ENCODE measurements at places on chromosomes 11 and 22.

DNA sequence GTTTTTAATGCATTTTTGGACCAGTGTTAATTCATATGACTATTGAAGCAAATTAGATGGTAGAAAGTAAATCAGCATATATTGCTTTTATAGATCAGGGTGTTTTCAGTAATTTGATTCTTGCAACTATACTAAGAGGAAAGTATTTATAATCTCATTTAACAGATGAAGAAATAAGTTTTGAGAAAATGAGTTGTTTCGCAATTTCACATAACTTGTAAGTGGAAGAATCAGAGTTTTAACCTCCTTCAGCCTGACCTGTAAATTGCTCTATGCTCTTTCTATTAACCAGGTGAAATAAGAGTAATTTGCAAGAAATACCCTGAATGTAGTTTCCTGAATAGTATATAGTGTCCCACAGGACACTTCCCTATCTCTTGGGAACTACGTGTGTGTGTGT, 1106.8 kb upstream of the RAG2 start:
- DNase-seq = no peak

DNA sequence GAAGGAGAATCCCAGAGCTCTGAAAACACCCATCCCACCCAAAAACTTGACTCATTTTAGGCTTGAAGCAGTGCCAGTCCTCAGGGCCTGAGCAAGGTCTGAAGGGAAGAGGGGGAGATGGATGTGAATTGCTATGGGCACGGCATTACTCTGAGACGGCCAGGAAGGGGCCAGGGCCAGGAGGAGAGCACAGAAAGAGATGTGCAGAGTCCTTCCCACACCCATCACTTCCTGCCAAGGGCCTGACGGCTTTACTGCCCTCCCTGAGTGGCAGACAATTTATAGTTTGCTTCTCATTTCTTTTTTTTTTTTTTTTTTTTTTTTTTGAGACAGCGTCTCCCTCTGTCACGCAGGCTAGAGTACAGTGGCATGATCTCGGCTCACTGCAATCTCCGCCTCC, 22.5 kb downstream of the TAB1 start:
- no peak for DNase-seq

DNA sequence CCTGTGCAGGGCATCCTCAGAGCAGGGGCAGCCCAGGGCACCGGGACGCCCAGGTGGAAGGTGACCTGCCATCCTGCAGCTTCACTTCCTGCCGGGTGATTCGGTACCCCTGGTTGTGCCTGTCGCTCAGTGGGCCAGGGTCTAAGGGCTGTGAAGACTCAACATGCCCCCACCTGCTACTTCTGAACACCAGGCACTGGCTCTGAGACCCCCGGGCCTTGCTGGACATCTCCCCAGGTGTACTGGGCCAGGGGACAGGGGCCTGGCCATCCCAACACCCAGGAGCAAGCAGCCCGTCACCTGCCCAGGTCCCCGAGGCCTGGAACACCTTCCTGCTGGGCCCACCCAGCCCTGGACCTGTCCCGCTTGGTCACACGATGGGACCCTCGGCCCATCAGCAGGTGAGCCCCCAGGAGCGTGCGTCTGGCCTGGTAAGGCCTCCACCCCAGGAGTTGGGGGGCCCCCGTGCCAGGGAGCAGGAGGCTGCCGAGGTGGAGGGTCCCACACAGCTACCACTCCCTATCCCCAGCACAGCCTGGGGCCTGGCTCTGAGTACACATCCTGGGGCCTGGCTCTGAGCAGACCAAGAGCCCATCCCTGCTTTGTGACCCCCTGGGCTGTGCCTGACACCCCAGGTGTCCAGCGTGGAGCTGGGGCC, 3.9 kb upstream of the MUC5B start:
- no peak for DNase-seq

DNA sequence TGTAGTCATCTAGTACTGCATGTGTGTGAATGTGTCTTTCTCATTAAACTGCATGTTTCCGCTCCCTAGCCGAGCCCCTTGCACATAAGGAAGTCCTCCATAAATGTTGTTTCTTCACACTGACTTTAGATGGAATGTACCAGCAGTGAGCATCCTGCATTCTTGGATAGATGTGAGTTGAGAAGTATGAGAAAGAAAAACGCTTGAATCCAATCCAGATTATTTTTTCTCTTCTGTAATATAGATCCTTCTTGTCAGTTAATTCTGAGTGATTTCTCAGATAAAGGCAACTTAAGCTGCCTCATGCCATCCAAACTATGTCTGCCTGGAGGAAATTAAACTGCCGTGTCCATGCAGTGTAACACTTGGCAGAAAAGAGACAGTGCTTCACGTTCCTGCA, 268.1 kb upstream of the ISX start:
- no peak for DNase-seq

- no peak for DNase-seq
Observed at GRCh38 chr11:86482692-86483091, 108.0 kb downstream of the CCDC81 start.

- DNase-seq = no peak
Observed at GRCh38 chr11:47850337-47850736, 2.2 kb upstream of the NUP160 start.

DNA sequence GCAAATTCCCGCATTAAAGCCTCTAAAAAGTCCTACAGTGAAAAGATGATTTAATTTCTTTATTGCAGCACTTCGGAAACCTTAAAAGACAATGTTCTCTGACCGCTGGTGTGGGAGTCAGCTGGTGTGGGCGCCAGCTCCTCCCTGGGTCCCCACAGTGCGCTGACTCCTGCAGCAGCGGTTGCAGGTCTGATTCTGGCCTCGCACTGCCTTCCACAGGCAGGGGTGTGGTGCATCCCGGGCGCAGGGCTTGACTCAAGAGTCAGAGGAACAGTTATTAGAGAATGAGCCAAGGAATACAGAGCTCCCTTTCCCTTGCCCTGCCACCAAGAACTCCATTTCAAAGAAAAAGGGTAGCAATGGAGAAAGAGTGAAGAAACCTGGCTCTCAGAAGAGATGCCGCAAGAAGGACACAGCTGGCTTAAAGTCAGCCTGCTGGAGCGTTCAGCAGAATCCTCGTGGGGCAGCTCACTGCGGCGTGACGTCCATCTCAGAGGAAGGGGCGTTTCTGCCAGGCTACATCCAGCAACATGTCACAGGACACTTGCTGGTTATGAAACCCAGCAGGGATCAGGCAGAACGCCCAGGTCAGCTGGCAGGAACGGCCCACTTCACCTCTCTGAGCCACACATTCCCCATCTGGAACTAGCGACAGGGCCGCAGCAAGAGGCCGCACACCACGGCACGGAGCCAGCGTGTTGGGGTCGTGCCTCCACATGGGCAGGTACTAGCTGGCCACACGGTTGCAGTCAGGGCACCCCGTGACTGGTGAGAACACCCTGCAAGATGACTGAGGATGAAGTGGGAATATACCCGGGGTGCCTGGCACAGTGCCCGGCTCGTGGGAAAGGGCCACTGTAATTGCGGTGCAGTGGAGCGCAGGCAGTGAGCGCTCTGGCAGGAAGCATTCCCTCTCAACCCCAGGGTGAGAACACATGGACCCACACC, 18.1 kb upstream of the EFCAB6 start:
- no peak for DNase-seq

DNA sequence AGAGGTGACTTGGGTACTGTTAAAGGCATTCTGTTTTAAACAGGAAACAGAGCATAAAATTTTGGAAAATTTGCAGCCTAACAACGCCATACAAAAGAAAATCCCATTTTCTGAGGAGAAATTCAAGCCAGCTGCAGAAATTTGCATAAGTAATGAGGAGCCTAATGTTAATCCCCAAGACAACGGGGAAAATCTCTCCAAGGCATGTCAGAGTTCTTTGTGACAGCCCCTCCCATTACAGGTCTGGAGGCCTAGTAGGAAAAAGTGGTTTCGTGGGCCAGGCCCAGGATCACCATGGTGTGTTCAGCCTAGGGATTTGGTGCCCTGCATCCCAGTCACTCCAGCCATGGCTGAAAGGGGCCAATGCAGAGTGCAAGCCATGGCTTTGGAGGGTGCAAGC, 1333.1 kb upstream of the TENM4 start:
- DNase-seq = no peak

DNA sequence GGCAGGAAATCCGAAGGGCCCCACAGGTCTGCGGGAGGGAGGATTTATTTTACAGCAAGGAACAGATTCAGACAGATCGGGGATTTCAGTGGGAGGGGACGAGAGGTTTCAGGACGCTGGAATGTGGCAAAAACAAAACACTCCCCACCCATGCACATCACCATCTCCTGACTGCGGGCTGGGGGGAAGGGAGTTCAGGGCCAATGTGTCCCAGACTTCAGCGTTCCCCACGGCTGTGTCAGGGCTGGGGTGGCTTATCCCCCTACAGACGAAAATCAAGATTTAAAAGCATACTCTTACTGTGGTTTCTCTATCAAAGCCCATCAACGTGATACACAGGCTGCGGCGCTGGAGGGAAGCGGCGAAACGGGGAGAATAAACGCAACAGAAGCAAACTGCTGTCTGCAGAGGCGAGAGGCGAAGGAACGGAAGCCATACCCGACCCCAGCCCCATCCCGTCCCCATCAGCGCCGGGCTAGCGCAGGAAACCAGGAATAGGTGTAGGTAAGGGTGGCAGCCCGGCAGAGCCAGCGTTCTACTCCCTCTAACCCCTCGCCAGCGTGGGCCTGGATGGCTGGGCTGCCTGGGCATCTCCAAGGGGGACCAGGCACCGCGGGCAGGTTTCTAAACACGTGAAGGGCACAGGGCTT, 2.7 kb downstream of the TENM4 start:
- DNase-seq = no peak

DNA sequence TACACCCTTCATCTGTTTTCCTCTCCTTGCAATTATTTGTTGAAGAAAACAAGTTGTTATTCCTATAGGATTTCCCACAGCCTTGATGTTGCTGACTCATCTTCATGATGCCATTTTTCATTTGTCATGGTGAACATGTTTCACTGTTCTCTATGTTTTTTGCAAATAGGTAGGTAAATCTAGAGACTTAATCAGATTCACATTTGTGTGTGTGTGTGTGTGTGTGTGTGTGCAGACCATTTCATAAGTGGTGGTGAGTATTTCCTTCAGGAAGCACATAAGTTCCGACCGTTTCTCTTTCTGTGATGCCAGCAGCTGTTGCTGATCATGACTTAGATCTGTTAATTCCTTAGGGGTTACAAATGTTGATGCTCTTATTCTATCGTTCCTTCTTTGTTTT, 80.3 kb upstream of the IZUMO1R start:
- no peak for DNase-seq

GRCh38 chr11:126840201-126840886, 160.2 kb downstream of the KIRREL3 start:
- DNase-seq = no peak

DNA sequence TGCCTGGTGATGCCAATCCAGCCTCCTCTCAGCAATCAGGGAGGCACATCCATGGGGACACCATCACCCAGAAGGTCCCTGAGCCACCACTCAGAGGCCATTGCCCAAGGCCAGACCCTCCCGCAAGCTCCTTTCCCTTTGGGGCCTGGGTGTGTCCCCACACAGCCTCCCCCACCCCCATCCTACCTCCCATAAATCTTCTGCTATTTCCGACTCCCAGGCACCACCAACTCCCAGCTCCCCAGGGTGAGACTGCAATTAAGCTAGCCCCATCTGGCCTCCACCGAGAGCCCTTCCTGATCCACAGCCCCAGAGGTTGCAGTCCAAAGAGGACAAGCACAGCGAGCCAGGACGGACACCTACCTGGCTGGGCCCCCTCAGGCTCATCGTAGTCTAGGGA, 6.3 kb downstream of the ARHGAP1 start:
- DNase-seq = no peak

GRCh38 chr11:72683782-72684200, 9.6 kb upstream of the PDE2A start:
- DNase-seq = peak; percentile 49

DNA sequence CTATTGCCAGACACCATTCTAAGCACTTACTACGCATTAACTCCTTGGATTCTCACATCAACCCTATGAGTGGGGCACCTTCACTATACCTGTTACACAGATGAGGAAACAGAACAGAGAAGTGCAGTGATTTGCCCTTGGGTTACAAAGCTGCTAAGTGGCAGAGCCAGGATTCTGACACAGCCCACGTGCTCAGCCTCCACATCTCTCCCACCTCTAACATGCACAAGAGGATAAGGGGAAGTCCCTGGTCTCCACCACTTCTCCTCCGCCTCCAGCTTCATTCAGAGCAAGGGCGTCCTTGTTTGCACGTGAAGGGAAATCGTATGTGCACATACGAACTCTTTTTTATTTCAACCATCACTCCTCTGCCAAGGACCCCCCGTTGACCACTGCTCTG, 53.7 kb downstream of the CDON start:
- DNase-seq = no peak

- DNase-seq = no peak
Observed at GRCh38 chr11:17770917-17771316, 36.3 kb downstream of the KCNC1 start.

DNA sequence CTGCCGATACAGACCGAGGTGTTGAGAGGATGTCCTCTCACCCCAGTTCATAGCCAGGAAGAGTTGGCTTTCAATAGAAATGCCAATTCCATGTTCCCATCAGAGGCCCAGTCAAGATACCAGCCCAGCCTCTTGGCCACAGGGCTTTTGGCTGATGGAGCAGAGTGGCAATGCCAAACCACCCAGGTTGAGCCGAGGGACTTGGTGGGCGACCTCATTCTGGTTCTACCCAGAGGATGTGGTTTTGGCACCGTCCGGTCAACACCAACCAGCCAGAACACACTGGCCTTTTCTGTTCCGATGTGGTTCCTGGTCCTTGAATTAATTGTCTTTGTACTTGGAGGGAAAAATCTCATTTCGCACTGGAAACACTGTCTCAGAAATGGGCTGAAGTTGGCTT, 60.5 kb downstream of the COMMD9 start:
- DNase-seq = no peak

DNA sequence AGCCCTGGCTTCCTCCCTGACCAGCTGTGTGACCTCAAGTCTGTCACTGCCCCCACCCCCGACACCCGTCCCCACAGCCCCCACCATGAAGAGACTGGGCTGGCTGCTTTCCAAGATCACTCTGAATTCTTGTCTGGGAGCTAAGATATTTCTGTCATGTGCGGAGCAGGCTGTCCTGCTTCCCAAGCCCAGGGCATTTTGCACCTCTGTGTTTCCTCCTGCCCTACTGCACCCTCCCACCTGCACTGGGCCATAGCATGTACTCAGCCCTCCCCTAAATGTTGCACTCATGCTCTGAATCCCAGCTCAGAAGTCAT, 30.3 kb upstream of the MYEOV start:
- DNase-seq = no peak

DNA sequence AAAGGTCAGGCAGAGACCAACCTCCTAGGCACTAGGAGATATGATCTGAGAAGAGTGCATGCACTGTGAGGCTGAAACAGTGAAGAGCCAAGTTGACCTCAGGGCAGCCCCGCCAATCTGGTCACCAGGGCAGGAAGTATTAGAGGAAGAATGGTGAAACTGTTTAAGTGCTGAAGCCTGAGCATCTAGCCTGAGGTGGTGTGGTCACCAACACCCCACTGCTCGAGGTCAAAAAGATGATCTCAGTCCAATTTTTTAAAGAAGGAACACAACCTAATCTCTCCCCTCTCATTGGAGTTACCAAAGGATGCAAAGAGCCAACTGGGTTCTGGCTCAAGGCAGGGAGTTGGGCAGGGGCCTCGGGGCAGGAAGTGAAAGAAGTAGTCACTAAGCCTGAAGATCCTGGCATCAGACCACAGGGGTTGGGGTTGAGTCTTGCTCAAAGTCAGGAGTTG, 4.0 kb downstream of the APBB1 start:
- DNase-seq = no peak

GRCh38 chr11:101913656-101914055, 1.2 kb upstream of the CEP126 start:
- no peak for DNase-seq

Data from ACHN (cell line).